ENCODE measurements at places on chromosomes 13 and 19. TPM values are rescaled to one million over a fixed set of nuclear protein-coding genes. Genes with fewer than 3 reads are reported as not detected.

The ZNF880 gene
- 14.9 TPM for polyA plus RNA-seq

The CGB5 gene
- polyA plus RNA-seq = not detected

The MISP3 gene
- 10.9 TPM for polyA plus RNA-seq

DNA sequence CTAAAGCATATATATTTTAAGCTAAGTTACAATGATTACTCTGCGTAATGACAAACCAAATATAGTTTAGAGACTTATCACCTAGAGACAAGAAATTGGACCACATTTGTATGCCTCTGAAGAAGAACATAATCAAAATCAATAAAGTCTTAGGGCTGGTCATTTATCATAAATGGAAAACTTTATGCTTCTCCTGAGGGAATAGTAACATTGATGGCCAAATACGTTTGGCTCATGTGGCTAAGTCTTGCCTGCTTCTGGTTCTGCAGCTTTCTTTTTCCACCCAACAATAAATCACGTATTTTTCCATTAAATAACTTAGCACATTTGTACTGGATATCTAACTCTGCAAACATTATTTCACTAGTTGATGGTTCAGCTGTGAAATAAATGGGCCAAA is 458.4 kb downstream of the SLITRK1 start:
- H3K4me1 ChIP-seq = no peaks in the 10 kb centered on the region
- DNase-seq = no peak
- no peak overlapping the region for H3K27ac ChIP-seq
- no peak overlapping the region for H3K4me3 ChIP-seq
- H3K36me3 ChIP-seq = no peaks in the 10 kb centered on the region

The ERF gene
- 57.2 TPM for polyA plus RNA-seq

GRCh38 chr13:39777021-39777420 is 121.6 kb downstream of the COG6 start:
- H3K4me3 ChIP-seq = no peak overlapping the region
- H3K27me3 ChIP-seq = no peaks in the 10 kb centered on the region
- no peak overlapping the region for H3K27ac ChIP-seq
- no peak for DNase-seq
- no peaks in the 10 kb centered on the region for H3K36me3 ChIP-seq

DNA sequence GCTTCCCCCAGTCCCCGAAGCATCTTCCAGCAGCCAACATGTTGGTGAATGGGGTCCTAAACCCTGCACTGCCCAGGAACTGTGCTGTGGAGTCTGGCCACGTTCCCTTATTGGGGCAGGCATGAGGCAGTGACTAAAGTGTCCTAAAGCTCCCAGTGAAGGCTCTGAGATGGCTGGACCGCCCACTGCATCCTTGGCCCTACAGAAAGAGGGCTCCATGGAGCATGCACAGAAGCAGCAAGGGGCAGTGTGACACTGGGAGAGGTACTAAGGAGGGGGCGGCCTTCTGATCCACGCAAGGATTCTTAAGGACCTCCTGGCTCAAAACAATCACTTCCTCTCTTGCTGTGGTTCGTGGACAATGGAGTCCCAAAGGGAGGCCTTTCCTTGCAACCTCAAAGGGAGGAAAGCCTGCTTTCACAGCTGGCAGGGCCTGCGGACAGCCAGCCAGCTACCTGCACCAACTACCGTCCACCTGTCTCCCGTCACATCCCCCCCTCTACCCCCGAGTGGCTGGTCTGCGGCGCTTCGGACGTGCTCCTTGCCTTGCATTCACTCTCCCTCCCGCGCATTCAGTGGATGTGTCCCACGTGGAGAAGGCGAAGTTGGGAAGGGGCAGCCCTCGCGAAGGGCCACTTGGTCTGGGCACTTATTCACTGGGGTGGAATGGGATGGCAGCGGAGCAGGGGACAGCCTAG is 63.9 kb upstream of the STARD13 start:
- no peak for DNase-seq
- peak overlapping the region; percentile 75 for H3K4me3 ChIP-seq
- peaks cover 22% of the 10 kb centered on the region for H3K4me1 ChIP-seq
- H3K27ac ChIP-seq = peak overlapping the region; percentile 86
- peaks cover 6% of the 10 kb centered on the region for H3K27me3 ChIP-seq

DNA sequence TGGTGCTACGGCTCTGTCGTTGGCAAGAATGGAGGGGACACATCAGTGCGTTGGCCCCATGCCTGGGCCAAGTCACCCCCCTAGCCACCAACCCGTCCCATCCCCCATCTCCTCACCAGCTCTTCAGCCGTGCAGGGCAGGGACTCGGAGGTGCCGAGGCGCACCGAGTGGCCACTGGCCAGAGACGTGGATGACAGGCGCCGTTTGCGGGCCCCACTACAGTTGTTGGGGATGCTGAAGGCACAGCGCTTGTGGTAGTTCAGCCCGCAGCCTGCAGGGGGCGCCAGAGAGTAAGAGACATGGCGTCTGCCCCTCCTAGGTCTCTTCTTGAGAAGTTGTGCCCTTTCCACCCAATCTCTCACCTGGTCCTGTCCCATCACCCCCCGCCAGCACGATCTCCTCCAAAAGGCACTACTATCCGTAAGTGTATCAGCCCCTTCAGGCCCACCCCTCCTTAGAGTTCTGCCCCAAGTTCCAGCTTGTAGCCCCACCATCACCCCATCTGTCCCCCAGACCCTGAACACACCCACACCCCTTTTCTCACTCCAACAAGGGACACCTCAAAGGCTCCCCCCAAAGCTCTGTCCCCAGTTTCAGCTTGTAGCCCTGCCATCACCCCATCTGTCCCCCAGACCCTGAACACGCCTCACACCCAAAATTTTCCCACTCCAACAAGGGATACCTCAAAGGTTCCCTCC is 12.4 kb downstream of the PRKD2 start:
- peak; percentile 47 for DNase-seq
- H3K27me3 ChIP-seq = no peaks in the 10 kb centered on the region
- no peaks in the 10 kb centered on the region for H3K4me1 ChIP-seq

DNA sequence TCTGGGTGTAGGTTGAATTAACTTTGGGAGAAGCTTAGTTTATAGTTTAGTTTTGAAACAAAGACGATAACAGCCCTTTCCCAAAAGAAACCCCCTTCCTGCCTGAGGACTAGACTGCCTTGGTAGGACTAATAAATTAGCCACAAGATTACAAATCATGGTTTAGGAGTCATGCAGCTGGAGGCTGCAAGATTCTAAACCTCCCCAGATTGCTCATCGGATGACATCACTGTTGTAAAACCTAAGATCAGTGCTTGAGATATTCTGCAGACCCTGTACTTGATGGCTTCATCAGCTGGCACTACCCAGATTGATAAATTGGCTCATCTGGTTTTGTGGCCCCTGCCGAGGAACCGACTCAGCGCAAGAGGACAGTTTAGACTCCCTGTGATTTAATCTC is 35.9 kb upstream of the MPHOSPH8 start:
- peaks cover 4% of the 10 kb centered on the region for H3K4me1 ChIP-seq
- no peak for DNase-seq
- no peak overlapping the region for H3K27ac ChIP-seq
- no peaks in the 10 kb centered on the region for H3K36me3 ChIP-seq

GRCh38 chr13:21905486-21905885 is 234.6 kb downstream of the FGF9 start:
- H3K4me1 ChIP-seq = peaks cover 4% of the 10 kb centered on the region
- H3K27me3 ChIP-seq = no peaks in the 10 kb centered on the region
- DNase-seq = no peak
- H3K36me3 ChIP-seq = no peaks in the 10 kb centered on the region
- no peak overlapping the region for H3K4me3 ChIP-seq

GRCh38 chr19:29315556-29316190 is 102.7 kb upstream of the UQCRFS1 start:
- H3K4me3 ChIP-seq = no peak overlapping the region
- H3K27ac ChIP-seq = no peak overlapping the region
- no peak for DNase-seq
- peaks cover 16% of the 10 kb centered on the region for H3K4me1 ChIP-seq
- H3K27me3 ChIP-seq = no peaks in the 10 kb centered on the region

The NECTIN2 gene
- polyA plus RNA-seq = 63.3 TPM

Measured in spinal cord (tissue), 10 donors.